AG09319 (cell line): ENCODE measurements at places on chromosomes 2 and 18.
A peak's percentile ranks its signal among the peaks of the same experiment; 100 is the strongest.

DNA sequence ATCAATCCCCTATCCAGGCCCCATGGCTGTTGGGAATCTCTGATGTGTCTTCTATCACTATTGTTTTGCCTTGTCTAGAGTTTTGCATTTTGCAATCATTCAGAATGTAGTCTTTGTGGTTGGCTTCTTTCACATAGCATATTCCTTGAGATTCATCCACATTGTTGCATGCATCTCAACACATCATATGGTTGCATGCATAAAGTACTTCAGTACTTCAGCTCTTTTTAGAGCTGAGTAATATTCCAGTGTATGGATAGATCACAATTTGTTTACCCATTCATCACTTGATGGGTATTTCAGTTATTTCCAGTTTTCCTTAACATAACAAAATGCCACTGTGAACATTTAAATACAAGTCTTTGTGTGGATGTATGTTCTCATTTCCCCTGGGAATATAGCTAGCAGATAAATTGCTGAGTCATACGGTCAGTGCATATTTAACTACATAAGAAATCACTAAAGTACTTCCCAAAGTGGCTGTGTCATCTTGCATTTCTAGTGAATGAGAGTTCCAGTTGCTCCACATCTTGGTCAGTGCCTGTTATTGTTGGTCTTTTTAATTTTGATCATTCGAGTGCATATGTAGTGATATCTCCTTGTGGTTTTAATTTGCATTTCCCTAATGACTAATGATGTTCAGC is 138.8 kb downstream of the BCL11A start:
- no peak for DNase-seq

- no peak for DNase-seq
These were observed 79.6 kb upstream of the MYCN start for GRCh38 chr2:15860760-15861159.

DNA sequence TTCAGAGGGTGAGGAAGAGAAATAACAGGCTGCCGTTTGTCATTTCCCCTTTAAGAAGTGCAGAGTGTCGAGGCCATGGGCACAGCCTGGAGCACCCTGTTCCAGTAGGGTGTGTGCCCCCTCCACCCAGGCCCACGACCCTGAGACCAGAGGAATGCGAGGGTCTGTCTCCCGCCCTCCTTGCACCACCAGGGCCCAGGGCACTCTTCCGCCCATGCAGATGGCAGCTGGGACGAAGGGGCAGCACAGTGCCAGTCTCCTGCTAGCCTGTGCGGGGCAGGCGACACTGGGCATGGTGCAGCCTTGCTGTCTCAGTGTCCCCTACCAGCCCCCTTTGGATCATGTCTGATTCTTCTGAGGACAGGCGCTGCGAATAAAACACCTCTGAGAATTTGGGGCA is 15.8 kb upstream of the PDIA6 start:
- DNase-seq, result no peak

- peak; percentile 74 for DNase-seq
These were observed 103.7 kb downstream of the RBMS1 start for GRCh38 chr2:160389875-160390274.

- no peak for DNase-seq
These were observed 283.1 kb upstream of the CHAC2 start for GRCh38 chr2:53484531-53484930.

- no peak for DNase-seq
These were observed 249.1 kb upstream of the SPRED2 start for GRCh38 chr2:65681503-65681902.

DNA sequence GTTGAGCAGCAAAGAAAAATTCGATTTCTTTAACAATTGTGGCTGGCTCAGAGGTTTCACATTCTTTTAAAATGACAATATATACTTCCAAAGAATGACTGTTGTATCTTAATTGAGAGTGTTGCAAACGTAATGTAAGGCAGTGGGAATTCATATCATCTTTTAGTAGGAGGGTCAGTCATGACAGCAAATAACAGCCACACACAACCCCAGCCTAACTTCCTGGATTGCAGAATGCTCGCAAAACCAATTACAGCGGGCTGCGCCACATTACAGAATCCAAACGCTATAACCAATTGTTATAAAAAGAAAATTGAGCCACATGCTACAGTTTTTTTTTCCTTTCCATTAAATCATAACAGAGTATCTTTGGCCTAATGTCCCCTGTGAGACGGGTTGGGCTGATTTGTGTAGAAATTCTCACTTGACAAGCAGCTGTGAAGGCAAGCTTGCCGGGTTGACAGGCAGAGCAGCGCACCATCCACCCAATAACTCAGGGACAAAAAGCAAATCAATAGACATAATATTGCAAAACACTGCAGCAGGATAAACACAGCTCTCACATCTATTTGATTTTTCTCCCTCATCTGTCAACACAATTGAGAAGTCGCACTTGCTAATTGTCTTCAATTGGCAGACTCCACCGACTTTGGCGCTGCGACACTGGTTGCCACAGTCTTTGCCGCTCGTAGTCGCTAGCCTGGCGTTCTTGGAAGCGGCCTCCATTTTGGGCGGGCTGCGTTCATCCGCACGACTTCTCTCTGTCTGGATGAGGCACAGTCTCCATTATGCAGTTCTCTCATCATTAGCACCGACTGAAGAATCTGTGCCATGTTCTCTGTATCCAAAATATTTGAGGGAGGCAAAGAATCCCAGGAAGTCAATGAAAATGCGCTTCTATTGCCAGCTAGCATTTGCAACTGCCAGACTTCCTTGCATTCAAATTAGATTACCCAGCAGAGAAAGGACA is 95.0 kb upstream of the CCDC68 start:
- DNase-seq, result no peak
